ENCODE measurements at places on chromosomes 1 and 21. TPM values are rescaled to one million over a fixed set of nuclear protein-coding genes. Genes with fewer than 3 reads are reported as not detected.

DNA sequence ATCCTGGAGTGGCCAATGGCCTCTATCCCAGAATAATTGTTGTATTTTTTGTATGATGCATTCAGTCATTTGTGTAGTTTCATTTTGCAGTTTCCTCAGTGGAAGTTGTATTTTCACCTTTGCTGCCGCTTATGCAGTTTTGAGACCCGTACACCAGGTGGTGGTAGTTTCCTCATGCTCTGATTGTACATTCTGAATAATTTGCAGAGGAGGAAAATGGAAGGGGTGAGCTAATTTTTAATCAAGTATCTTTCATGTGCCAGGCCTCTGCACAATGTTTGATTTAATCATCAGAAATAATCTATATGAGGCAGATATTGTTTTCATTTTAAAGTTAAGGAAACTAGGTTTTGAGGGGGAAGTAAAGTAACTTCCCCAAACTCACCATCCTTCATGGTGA lies 29.5 kb downstream of the HLX start:
- no peak for DNase-seq

- DNase-seq, result no peak
Observed at GRCh38 chr1:91308544-91308943, 96.1 kb downstream of the HFM1 start.

ZBTB48 gene
- polyA plus RNA-seq, result 25.3 TPM

- no peak for DNase-seq
Observed at GRCh38 chr1:17743008-17743647, 12.0 kb upstream of the ACTL8 start.

DNA sequence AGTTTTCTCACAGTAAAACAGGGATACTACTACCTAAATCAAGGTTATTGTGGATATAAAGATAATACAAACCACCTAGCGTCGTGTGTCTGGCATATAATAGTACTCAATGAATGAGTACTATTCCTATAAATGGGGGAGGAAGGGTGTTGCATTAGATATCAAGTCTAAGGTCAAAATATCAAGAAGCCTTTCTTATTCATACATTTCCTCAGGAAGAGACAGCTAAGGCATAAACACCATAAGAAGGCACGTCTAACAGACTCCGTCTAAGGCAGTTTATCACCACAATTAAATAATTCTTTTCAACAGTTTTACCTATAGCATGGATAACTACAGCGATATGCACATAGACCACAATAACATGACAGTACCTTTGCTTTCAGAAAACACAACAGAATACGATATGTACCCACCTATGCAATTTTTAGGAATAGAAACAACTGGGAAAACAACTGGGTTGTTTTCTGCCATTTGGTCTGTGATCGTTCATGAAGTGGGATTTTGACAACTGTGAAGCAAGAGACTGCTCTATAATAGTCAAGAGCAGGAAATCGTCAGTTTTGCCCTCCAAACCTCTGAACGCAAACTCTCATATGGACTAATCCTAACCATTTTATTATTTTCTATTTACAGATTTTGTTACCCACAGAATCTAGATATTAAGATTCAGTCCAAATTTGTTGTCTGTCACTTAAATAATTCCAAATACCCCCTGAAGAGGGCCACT lies 53.1 kb downstream of the HNRNPR start:
- DNase-seq, result no peak

All from hindlimb muscle (tissue), 1 donor.